ENCODE measurements at places on chromosomes 16 and 17.
A peak's percentile ranks its signal among the peaks of the same experiment; 100 is the strongest.

GRCh38 chr16:70701036-70701435 is 15.2 kb upstream of the MTSS2 start:
- no peak for DNase-seq

- DNase-seq: no peak
Observed at GRCh38 chr17:63940584-63940983, 8.5 kb upstream of the CD79B start.

- no peak for DNase-seq
Observed at GRCh38 chr17:82862737-82863382, 23.0 kb upstream of the ZNF750 start.

GRCh38 chr16:48164907-48165715 is 9.3 kb upstream of the ABCC12 start:
- DNase-seq: peak; percentile 65

DNA sequence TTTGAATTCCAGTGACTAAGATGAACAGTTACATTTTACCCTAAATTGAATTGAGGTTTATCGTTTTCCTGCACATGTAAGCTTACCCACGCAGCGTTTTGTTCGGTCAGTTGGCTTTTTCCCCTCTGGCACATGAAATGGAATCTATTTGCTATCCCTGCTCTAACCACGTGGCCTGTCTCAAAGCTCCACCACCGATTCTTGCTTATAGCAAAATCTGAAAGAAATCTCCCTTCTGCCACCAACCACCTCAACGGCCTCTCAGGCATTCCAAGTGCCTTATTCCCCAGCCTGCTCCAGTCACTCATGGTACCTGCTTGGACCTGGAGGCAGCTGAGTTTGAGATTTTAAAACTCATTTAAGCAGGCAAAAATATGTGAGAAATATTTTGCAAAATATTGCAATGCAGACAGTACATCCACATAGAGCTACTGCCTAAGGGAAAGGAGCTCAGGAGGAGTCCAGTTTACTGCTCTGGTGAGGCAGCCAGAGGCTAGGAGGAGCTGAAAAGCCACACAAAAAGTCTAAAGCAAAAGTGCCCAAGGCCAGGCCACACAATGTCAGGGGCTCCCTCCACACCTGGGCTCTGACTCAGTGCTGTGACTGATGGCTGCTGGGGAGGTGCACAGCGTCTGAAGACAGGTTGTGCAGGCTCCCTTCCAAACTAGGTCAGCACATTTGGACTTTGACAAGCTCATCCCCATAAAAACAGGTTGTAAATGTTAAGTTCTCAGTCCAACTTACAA is 26.4 kb downstream of the ARHGAP17 start:
- DNase-seq: peak; percentile 64

GRCh38 chr16:4680673-4681470 is 12.5 kb upstream of the NUDT16L1 start:
- DNase-seq: no peak

DNA sequence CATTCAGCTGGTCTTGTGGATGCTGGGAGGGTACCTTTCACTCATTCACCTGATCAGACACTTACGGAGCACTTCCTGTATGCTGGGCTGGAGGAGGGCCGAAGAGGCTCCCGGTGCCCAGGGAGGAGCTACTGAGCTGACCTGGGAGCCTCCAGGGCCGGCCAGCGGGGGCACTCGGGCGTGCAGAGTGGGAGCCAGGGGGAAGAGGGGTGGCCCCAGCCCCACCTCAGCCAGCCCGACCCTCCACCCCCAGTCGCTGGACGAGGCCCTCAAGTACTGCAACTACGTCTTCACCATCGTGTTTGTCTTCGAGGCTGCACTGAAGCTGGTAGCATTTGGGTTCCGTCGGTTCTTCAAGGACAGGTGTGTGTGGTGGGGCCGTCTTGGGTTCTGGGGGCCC is 10.3 kb downstream of the TPSG1 start:
- DNase-seq: no peak

DNA sequence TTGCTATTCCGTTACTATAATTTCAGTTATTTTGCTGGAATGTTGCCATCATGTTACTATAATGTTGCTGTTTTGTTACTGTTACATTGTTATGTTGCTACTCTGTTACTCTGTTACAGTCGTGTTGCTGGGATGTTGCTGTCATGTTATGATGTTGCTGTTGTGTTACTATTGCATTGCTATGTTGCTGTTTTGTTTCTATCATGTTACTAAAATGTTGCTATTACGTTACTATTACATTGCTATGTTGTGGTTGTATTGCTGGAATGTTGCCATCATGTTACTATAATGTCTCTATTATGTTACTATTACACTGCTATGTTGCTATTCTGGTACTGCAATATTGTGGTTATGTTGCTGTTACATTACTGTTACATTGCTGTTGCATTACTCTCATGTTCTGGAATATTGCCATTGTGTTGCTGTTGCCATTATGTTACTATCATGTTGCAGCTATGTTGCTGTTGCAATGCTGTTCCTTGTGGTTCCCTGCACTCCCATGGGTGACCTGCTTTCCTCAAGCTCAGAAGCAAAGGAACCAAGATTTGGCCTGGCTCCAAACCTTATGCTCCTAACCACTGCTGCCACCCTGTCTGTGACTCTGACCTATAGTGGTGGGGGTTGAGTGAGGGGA is 64.4 kb downstream of the ABCC6 start:
- peak; percentile 37 for DNase-seq

- DNase-seq: no peak
Observed at GRCh38 chr16:72162105-72162692, 9.8 kb downstream of the PMFBP1 start.

DNA sequence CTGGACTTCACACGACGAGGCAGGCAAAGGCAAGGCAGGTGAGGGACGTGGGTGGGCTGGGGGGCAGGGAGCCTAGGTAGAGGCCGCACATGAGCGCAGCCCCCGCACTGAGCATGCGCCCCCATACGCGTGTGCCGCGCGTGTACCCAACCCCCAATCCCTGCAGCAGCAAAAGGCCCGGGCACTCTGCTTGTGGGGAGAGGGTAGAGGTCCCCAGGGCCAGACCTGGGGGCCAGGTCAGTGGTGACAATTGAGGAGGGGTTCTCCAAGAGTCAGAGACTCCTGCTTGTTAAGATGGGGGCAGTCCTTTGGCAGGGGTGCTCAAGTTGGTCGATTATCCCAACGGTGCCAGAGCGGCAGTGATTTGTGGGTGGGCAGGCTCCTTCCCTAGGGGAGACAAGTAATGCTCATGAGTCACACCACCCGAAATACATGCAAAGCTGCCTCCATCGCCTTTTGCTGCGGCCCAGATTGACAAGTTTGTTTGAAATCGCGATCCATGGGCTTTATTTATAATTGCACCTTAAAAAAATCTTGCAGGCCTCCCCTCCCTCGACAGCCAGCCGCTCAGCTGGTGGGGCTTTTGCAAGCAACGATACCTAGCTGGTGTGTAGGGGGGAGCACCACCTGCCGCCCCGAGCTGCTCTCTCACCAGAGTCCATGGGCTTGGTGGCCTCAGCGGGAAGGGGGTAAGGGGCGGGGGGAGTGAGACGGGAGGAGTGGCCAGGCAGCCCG is 1.1 kb upstream of the GIT1 start:
- peak; percentile 66 for DNase-seq

DNA sequence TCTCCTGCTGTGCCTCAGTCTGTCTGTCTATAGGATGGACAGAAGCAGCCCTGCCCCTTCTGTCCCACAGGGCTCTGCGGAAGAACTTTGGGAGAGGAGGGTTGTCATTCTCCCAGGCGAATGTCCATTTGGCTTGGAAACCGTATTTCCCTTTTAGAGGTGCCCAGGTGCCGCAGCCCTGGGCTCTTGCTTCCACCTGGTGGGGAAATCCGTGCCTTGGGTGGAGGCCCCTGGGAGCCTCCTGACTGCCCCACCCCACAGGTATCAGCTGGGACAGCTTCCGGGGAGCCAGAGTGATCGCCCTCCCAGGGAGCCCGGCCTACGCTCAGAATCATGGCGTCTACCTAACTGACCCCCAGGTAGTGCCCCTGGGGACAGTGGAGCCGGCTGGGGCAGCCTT is 12.7 kb downstream of the FCSK start:
- DNase-seq: no peak

DNA sequence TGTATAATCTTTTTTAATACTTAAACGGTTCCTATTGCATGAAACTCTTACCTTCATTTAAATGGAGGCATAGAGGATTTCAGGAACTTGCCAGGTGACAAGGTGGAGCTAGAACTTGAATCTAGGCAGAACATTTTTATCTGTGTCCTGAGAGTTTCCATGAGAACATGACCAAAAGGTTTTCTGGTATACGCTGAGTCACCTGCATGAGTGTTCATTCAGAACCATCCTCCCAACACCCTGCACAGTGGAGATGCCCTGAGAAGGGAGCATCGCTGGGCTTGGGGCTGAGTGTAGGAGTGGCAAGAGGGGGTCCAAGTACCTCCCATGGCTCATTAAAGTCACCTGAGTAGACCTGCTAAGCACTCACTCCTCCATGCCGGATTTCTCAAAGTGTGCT is 169.7 kb upstream of the CACNG5 start:
- DNase-seq: no peak

GRCh38 chr17:19344311-19345066 is 18.0 kb downstream of the B9D1 start:
- DNase-seq: no peak

GRCh38 chr16:84513123-84513522 is 8.7 kb upstream of the MEAK7 start:
- DNase-seq: peak; percentile 38

DNA sequence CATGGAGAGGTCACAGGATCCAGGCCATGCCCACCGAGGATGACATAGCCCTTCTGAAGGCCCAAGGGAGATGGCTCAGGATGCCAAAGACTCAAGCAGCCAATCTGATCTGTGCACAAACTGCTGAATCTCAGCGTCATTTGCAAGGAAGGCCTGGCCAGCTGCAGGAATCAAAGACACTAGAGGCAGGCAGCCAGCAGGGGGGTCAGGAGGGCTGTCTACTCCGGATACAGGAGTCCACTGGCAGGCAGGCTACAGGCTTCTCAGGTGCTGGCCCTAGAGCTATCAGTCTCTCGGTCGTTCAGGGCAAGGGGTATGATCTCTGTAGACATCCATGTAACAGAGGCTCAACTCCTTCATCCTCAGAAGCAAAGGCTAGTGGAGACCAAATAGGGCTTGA is 1735.3 kb downstream of the TP53TG3F start:
- no peak for DNase-seq

DNA sequence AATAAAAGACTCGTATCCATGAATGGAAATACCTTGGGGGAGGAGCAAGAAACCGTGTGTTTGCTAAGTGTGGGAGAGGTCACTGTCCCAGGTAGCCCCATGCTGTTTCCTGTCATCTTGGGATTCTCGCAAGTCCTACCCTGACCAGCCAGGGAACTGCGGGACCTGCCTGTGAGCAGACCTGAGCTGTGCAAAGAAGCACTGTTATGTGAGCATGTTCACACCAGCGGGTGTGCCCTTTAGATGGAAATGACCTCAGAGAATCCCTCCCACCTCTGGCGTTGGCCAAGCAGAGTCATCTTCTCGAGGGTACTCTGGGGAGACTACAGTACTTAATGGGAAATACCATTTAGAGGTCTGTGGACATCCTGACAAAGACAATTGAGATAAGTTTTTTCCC is 127.0 kb upstream of the MON1B start:
- no peak for DNase-seq

DNA sequence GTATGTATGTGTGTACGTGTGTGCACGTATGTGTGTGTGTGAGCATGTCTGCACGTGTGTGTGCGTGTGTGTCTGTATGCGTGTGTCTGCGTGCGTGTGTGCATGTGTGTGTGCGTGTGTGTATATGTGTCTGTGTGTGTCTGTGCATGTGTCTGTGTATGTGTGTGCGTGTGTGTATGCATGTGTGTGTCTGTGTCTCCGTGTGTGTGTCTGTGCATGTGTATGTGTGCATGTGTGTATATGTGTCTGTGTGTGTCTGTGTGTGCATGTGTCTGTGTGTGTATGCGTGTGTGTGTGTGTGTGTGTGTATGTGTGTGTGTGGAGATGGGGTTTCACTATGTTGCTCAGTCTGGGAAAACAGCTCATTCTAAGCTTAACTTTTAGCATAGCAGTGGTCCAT is 43.9 kb downstream of the ATP2C2 start:
- DNase-seq: no peak

GRCh38 chr16:50899951-50900350 is 158.1 kb downstream of the CYLD start:
- DNase-seq: no peak

GRCh38 chr16:53966821-53967571 is 263.0 kb downstream of the FTO start:
- DNase-seq: no peak

DNA sequence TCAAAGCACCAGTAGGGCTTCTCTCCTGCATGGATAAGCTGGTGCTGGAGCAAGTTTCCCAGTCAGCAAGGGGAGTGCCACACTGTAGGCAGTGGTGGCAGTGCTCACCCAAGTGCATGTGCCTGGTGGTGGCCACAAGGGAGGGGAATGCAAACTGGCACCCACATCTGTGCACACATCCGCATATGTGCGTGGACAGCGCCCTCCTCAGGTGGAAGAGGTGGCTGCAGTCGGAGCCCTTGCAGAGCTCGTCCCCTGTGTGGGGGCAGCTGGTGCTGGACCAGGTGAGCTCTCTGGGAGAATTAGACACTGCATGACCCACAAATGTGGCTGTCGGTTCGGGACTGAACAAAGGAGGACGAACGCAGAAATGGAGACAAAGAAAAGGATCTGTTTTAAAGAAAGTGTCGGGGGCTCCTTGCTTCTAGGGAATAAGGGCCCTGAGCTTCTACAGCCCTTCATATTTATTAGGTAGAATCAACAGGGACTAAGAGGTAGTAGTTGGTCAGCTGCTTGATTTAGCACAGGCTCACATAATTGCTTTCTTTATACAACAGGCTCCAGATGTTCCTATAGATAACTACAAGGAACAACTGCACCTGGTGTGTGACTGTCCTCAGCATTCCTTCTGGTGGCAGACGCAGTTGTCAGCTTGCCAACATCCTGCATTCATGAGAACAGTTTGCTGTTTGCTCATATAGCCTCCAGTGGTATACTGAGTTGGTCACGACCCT is 5.3 kb upstream of the ZNF689 start:
- peak; percentile 15 for DNase-seq

- DNase-seq: no peak
Observed at GRCh38 chr16:55275869-55276268, 48.1 kb upstream of the IRX6 start.

DNA sequence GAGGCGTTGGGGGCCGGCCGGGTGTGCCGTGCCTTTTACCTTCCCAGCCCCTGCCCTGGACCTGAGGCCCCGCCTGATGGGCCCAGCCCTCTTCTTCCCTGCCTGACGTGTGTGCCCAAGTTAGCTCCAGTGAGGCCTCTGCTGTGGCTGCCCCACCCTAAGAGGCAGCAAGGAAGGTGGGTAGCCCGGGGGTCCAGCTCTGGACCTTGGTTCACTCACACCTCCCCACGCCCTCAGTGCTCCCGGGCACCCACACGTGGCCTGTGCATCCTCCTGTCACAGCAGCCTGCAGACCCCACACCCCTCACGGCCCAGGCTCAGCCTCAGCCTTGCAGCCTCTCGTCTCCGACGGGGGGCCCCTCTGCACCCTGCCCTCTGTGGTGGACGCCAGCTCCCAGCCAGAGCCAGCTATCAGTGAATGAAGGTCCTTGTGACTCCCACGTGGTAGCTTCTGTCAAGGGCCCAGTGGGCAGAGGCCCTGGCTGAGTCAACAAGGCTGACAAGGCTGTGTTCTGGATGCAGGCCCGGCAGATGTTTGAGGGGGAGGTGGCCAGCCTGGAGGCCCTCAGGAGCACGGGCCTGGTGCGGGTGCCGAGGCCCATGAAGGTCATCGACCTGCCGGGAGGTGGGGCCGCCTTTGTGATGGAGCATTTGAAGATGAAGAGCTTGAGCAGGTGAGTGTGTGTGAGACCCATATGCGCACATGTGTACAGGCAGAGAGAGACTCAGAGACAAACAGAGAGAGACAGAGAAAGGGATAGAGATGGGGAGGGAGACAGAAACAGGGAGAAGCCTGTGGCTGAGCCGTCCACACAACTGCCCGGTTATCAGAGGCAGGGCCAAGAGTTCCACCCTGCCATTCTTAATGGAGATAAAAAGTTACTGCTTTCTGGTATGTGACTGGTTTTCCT is 2.8 kb downstream of the FN3K start:
- no peak for DNase-seq
